ENCODE measurements at places on chromosomes 7 and 10. TPM values are rescaled to one million over a fixed set of nuclear protein-coding genes. Genes with fewer than 3 reads are reported as not detected.

Gene SPDYE2B
- total RNA-seq = not detected

Gene CALCR
- total RNA-seq = not detected

Gene KLF14
- not detected for total RNA-seq

GRCh38 chr7:33814400-33814799, 90.9 kb upstream of the BMPER start:
- no peak for DNase-seq
- H3K27ac ChIP-seq = peak overlapping the region; percentile 31
- no peaks in the 10 kb centered on the region for H3K27me3 ChIP-seq
- H3K36me3 ChIP-seq = no peaks in the 10 kb centered on the region
- H3K4me3 ChIP-seq = no peak overlapping the region
- H3K4me1 ChIP-seq = no peaks in the 10 kb centered on the region

- no peak for DNase-seq
- no peaks in the 10 kb centered on the region for H3K27me3 ChIP-seq
- no peaks in the 10 kb centered on the region for H3K4me1 ChIP-seq
- no peak overlapping the region for H3K4me3 ChIP-seq
- no peak overlapping the region for H3K27ac ChIP-seq
These were observed 15.5 kb downstream of the TUBGCP2 start for GRCh38 chr10:133292919-133293809.

GRCh38 chr10:85618841-85619240, 747.8 kb downstream of the GRID1 start:
- no peak overlapping the region for H3K4me3 ChIP-seq
- no peak overlapping the region for H3K27ac ChIP-seq
- no peaks in the 10 kb centered on the region for H3K36me3 ChIP-seq
- no peaks in the 10 kb centered on the region for H3K27me3 ChIP-seq
- H3K4me1 ChIP-seq = no peaks in the 10 kb centered on the region

- no peaks in the 10 kb centered on the region for H3K27me3 ChIP-seq
- H3K36me3 ChIP-seq = no peaks in the 10 kb centered on the region
- no peak overlapping the region for H3K27ac ChIP-seq
- peaks cover 3% of the 10 kb centered on the region for H3K4me1 ChIP-seq
- H3K4me3 ChIP-seq = no peak overlapping the region
- no peak for DNase-seq
These were observed 16.0 kb downstream of the C10orf105 start for GRCh38 chr10:71703577-71703976.

GRCh38 chr10:33688506-33688905, 354.0 kb upstream of the NRP1 start:
- DNase-seq = no peak
- H3K27ac ChIP-seq = no peak overlapping the region
- H3K4me1 ChIP-seq = no peaks in the 10 kb centered on the region
- no peak overlapping the region for H3K4me3 ChIP-seq

DNA sequence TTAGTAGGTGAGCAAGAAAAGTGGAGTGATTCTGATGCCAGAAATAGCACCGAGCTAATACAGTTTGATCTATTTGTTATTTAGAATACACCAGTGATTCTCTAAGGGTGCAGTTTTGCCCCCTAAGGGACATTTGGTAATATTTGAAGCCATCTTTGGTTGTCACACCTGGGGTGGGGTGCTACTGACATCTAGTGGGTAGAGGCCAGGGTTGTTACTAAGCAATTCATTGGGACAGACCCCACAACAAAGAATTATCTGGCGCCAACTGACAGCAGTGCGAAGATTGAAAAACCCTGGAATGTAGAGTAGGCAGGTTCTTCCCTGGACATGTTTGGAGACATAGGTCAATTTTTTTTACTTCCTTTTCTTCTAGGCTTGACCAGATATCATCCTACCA, 14.6 kb downstream of the PALS2 start:
- H3K4me1 ChIP-seq = no peaks in the 10 kb centered on the region
- no peak overlapping the region for H3K27ac ChIP-seq
- no peaks in the 10 kb centered on the region for H3K27me3 ChIP-seq
- H3K4me3 ChIP-seq = no peak overlapping the region
- no peaks in the 10 kb centered on the region for H3K36me3 ChIP-seq
